Keratinocyte (primary cell): ENCODE measurements at places on chromosomes 3 and 15.

- no peak overlapping the region for H3K27ac ChIP-seq
- DNase-seq = no peak
- H3K36me3 ChIP-seq = no peaks in the 10 kb centered on the region
- no peaks in the 10 kb centered on the region for H3K4me1 ChIP-seq
Measured at GRCh38 chr3:186381424-186382216, 19.6 kb upstream of the DGKG start.

- peaks cover 61% of the 10 kb centered on the region for H3K4me1 ChIP-seq
- no peak for DNase-seq
- peaks cover 5% of the 10 kb centered on the region for H3K36me3 ChIP-seq
- H3K27ac ChIP-seq = no peak overlapping the region
- no peaks in the 10 kb centered on the region for H3K27me3 ChIP-seq
Measured at GRCh38 chr15:74791667-74792066, 9.8 kb downstream of the CSK start.

GRCh38 chr15:52791776-52792175 is 1.6 kb upstream of the ONECUT1 start:
- H3K27me3 ChIP-seq = peaks cover 96% of the 10 kb centered on the region
- no peak overlapping the region for H3K4me3 ChIP-seq
- H3K27ac ChIP-seq = no peak overlapping the region
- no peaks in the 10 kb centered on the region for H3K4me1 ChIP-seq

DNA sequence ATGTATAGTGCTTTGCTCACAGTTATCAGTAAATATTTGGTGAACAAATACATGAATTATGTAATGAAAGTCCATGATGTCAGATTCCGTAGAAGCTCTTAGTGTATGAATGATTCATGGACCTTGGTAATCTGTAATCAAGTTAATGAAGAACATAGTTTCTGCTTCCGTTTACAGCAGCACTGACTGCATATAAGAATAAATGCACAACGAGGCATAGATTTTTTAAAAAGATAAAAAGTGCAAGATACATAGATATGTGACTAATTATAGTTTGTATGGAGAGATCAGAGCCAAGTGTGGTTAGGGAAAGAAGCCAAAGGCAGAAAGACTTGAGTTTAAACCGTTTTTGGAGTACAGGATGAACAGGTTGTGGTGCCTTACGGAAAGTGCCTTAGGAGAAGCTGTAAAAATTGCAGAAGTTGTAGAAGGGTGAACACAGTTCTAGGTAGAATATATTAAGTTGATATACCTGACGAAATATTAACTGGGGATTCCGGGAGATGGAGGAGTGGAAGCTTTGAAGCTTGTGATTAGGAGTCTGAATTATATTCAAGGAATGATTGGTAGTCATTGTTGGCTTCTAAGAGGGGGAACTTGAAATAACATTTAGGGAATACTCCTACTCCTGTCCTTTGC is 293.1 kb downstream of the NLGN1 start:
- H3K36me3 ChIP-seq = no peaks in the 10 kb centered on the region
- DNase-seq = no peak
- H3K27ac ChIP-seq = no peak overlapping the region
- no peaks in the 10 kb centered on the region for H3K27me3 ChIP-seq

DNA sequence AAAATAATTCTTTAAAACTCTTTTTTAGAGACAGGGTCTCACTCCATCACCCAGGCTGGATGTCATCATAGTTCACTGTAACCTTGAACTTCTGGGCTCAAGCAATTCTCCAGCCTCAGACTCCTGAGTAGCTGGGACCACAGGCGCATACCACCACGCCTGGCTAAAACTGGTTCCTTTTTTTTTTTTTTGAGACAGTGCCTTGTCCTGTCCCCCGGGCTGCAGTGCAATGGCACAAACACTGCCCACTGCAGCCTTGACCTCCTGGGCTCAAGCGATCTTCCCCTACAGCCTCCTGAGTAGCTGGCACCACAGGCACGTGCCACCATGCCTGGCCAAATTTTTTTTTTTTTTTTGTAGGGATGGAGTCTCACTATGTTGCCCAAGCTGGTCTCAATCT is 23.7 kb upstream of the FURIN start:
- H3K36me3 ChIP-seq = no peaks in the 10 kb centered on the region
- H3K27ac ChIP-seq = no peak overlapping the region
- DNase-seq = no peak
- no peak overlapping the region for H3K4me3 ChIP-seq
- no peaks in the 10 kb centered on the region for H3K27me3 ChIP-seq

GRCh38 chr3:61657689-61658088 is 96.3 kb downstream of the PTPRG start:
- no peak overlapping the region for H3K27ac ChIP-seq
- peaks cover 6% of the 10 kb centered on the region for H3K4me1 ChIP-seq
- H3K27me3 ChIP-seq = no peaks in the 10 kb centered on the region
- H3K4me3 ChIP-seq = no peak overlapping the region

GRCh38 chr3:39727415-39727814 is 82.0 kb upstream of the MYRIP start:
- no peak for DNase-seq
- H3K4me3 ChIP-seq = no peak overlapping the region
- H3K4me1 ChIP-seq = no peaks in the 10 kb centered on the region
- no peaks in the 10 kb centered on the region for H3K36me3 ChIP-seq
- no peak overlapping the region for H3K27ac ChIP-seq
- peaks cover 6% of the 10 kb centered on the region for H3K27me3 ChIP-seq

- H3K36me3 ChIP-seq = no peaks in the 10 kb centered on the region
- no peak overlapping the region for H3K4me3 ChIP-seq
- no peaks in the 10 kb centered on the region for H3K27me3 ChIP-seq
- no peaks in the 10 kb centered on the region for H3K4me1 ChIP-seq
- no peak for DNase-seq
- no peak overlapping the region for H3K27ac ChIP-seq
Measured at GRCh38 chr3:157888040-157888439, 218.2 kb downstream of the SHOX2 start.

DNA sequence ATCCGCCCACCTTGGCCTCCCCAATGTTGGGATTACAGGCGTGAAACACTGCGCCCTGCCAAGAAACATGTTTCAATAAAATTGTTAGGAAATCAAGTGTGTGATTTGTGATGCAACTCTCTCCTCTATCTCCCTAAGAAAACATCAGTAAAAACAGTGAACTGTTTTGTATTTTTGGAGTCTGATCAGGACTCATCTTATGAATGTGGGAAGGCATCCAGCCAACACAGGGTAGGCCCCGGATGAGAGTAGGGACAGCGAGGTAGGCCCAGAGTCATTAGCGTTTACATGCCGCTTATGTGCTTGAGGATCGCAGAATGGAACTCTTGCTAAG is 884 bp upstream of the GLYCTK start:
- H3K4me1 ChIP-seq = peaks cover 9% of the 10 kb centered on the region
- peak overlapping the region; percentile 88 for H3K4me3 ChIP-seq
- peaks cover 1% of the 10 kb centered on the region for H3K36me3 ChIP-seq
- H3K27me3 ChIP-seq = no peaks in the 10 kb centered on the region

DNA sequence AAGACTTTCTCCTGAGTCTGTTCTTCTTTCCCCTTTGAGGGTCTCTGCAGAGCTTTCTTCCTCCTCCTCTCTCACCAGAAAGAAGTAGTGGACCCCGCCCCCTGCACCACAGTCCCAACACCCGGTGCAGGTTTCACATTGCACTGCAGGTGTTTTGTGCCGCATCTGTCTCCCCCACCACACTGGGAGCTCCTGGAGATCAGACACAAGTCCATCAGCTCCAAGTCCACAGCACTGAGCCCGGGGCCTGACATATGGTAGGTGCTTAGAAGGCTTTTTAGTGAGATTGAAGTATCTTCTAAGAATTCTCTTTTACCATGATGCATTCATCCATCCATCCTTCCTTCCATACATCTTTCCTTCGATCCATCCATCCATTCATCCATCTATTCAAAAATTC is 9.8 kb downstream of the STRA6 start:
- peaks cover 24% of the 10 kb centered on the region for H3K4me1 ChIP-seq
- H3K4me3 ChIP-seq = no peak overlapping the region
- no peak for DNase-seq
- H3K27me3 ChIP-seq = peaks cover 10% of the 10 kb centered on the region
- H3K36me3 ChIP-seq = no peaks in the 10 kb centered on the region

GRCh38 chr15:45606413-45606812 is 19.2 kb downstream of the BLOC1S6 start:
- no peaks in the 10 kb centered on the region for H3K4me1 ChIP-seq
- H3K36me3 ChIP-seq = peaks cover 6% of the 10 kb centered on the region
- no peak overlapping the region for H3K27ac ChIP-seq

GRCh38 chr3:76040946-76041345 is 255.6 kb upstream of the ZNF717 start:
- no peak for DNase-seq
- H3K36me3 ChIP-seq = no peaks in the 10 kb centered on the region
- peaks cover 12% of the 10 kb centered on the region for H3K4me1 ChIP-seq
- H3K27ac ChIP-seq = no peak overlapping the region
- H3K4me3 ChIP-seq = no peak overlapping the region

- DNase-seq = no peak
- no peaks in the 10 kb centered on the region for H3K4me1 ChIP-seq
- no peaks in the 10 kb centered on the region for H3K27me3 ChIP-seq
- no peak overlapping the region for H3K27ac ChIP-seq
- H3K4me3 ChIP-seq = no peak overlapping the region
- no peaks in the 10 kb centered on the region for H3K36me3 ChIP-seq
Measured at GRCh38 chr3:155202626-155203025, 90.9 kb downstream of the STRIT1 start.

- no peak for DNase-seq
- H3K4me1 ChIP-seq = peaks cover 5% of the 10 kb centered on the region
- peaks cover 3% of the 10 kb centered on the region for H3K36me3 ChIP-seq
Measured at GRCh38 chr3:57559526-57559925, 3.5 kb downstream of the PDE12 start.

GRCh38 chr15:36818260-36818659 is 238.8 kb downstream of the CDIN1 start:
- no peaks in the 10 kb centered on the region for H3K36me3 ChIP-seq
- H3K4me1 ChIP-seq = no peaks in the 10 kb centered on the region
- H3K27ac ChIP-seq = no peak overlapping the region
- H3K4me3 ChIP-seq = no peak overlapping the region
- no peaks in the 10 kb centered on the region for H3K27me3 ChIP-seq

- H3K27me3 ChIP-seq = peaks cover 5% of the 10 kb centered on the region
- DNase-seq = no peak
- no peak overlapping the region for H3K27ac ChIP-seq
- H3K4me3 ChIP-seq = no peak overlapping the region
- peaks cover 2% of the 10 kb centered on the region for H3K4me1 ChIP-seq
Measured at GRCh38 chr3:12449889-12450682, 34.2 kb upstream of the TSEN2 start.

GRCh38 chr15:91925794-91926193 is 72.3 kb downstream of the SLCO3A1 start:
- H3K27me3 ChIP-seq = no peaks in the 10 kb centered on the region
- H3K27ac ChIP-seq = no peak overlapping the region
- DNase-seq = no peak
- H3K36me3 ChIP-seq = no peaks in the 10 kb centered on the region
- H3K4me1 ChIP-seq = no peaks in the 10 kb centered on the region
- H3K4me3 ChIP-seq = no peak overlapping the region

DNA sequence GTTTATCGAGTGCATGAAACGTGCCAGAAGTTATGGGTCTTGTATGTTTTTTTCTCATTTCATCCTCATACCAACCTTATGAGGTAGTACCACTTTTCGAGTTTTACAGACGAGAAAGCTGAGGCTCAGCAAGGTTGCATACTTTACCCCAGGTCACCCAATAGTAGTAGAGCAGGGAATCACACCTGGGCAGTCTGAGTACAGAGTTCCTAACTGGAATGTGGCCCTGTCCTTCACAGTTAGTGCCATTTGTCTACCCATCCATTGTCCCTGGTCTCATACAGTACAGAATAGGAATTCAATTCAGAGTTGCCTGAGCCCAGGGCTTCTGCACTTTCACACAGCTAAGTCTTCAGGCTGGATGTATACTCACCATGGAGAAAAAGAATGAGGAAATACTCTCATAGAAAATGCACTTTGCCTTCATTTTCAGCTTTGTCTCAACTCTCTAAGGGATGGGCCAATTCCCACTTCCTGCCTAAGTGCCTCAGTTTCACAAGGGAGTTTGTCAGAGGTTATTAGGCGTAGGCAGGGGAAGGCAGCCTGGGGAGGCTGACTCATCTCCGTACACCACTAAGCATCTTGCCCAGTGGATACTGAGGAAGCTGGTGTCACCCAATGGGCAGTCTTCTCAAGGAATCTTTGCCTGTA is 93.2 kb downstream of the TMEM212 start:
- no peaks in the 10 kb centered on the region for H3K27me3 ChIP-seq
- no peak overlapping the region for H3K4me3 ChIP-seq
- H3K27ac ChIP-seq = no peak overlapping the region
- H3K4me1 ChIP-seq = peaks cover 7% of the 10 kb centered on the region
- peak; percentile 2 for DNase-seq

- no peaks in the 10 kb centered on the region for H3K27me3 ChIP-seq
- no peak overlapping the region for H3K27ac ChIP-seq
- peaks cover 17% of the 10 kb centered on the region for H3K4me1 ChIP-seq
- DNase-seq = peak; percentile 53
Measured at GRCh38 chr3:138381950-138382715, 33.8 kb downstream of the MRAS start.

DNA sequence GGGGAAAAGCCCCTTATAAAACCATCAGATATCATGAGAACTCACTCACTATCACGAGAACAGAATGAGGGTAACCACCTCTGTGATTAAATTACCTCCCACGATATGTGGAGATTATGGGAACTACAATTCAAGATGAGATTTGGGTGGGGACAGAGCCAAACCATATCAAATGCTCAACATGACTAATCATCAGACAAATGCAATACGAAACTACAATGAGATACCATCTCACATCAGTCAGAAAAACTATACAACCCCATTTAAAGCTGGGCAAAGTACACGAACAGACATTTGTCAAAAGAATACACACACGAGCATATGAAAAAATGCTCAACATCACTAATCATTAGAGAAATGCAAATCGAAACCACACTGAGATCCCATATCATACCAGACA is 67.7 kb downstream of the SCAPER start:
- no peaks in the 10 kb centered on the region for H3K4me1 ChIP-seq
- H3K27me3 ChIP-seq = no peaks in the 10 kb centered on the region
- no peak overlapping the region for H3K27ac ChIP-seq

GRCh38 chr15:89749951-89750559 is 994 bp downstream of the MESP1 start:
- H3K36me3 ChIP-seq = no peaks in the 10 kb centered on the region
- H3K27me3 ChIP-seq = peaks cover 7% of the 10 kb centered on the region
- no peak for DNase-seq
- H3K4me3 ChIP-seq = peak overlapping the region; percentile 38
- peaks cover 4% of the 10 kb centered on the region for H3K4me1 ChIP-seq
- no peak overlapping the region for H3K27ac ChIP-seq

DNA sequence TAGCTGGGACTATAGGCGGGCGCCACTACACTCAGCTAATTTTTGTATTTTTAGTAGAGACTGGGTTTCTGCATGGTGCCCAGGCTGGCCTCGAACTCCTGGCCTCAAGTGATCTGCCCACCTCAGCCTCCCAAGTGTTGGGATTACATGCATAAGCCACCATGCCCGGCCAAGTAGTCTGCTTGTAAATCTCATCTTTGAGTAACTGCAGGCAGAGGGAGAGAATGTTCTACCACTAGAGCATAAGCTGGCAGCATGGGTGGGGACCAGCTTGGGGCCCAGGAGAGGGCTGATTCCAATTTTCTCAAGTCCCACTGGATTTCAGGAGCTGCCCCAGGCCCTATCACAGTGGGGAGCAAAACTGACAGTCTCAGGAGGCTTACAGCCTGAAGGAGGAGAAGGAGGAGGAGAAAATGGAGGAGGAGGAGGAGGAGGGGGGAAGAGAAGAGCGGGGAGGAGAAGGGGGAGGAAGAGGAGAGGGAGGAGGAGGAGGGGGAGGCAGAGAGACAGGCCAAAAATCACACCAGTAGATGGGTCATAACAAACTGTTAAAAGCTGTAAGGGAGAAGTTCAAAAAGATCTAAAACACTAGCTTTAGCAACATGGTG is 229.1 kb upstream of the IGF1R start:
- H3K4me3 ChIP-seq = no peak overlapping the region
- peaks cover 24% of the 10 kb centered on the region for H3K27me3 ChIP-seq
- no peak overlapping the region for H3K27ac ChIP-seq
- H3K36me3 ChIP-seq = no peaks in the 10 kb centered on the region
- peaks cover 9% of the 10 kb centered on the region for H3K4me1 ChIP-seq
